ENCODE measurements at places on chromosomes 16 and 17.

GRCh38 chr16:73753931-73754330 is 542.7 kb upstream of the PSMD7 start:
- DNase-seq: no peak

GRCh38 chr17:173166-173911 is 8.1 kb downstream of the DOC2B start:
- DNase-seq: no peak

DNA sequence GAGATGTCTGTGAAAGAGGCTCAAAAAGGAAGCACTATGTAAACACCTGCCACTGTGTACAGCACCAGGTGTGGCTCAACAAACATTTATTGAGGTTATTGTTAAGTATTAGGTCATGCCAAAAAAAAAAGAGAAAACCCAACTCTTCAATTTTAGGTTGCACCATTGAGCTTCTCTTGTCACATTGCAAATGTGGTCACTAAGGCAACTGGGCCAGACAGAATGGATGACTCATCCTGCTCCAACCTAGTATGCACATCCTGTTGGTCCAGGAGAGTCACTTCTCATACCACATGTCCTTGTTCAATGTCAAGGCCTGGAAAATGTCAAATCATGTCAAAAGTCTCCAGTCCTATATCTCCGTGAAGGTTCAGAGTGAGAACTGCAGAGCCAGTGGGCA is 25.0 kb downstream of the HOXB1 start:
- no peak for DNase-seq

DNA sequence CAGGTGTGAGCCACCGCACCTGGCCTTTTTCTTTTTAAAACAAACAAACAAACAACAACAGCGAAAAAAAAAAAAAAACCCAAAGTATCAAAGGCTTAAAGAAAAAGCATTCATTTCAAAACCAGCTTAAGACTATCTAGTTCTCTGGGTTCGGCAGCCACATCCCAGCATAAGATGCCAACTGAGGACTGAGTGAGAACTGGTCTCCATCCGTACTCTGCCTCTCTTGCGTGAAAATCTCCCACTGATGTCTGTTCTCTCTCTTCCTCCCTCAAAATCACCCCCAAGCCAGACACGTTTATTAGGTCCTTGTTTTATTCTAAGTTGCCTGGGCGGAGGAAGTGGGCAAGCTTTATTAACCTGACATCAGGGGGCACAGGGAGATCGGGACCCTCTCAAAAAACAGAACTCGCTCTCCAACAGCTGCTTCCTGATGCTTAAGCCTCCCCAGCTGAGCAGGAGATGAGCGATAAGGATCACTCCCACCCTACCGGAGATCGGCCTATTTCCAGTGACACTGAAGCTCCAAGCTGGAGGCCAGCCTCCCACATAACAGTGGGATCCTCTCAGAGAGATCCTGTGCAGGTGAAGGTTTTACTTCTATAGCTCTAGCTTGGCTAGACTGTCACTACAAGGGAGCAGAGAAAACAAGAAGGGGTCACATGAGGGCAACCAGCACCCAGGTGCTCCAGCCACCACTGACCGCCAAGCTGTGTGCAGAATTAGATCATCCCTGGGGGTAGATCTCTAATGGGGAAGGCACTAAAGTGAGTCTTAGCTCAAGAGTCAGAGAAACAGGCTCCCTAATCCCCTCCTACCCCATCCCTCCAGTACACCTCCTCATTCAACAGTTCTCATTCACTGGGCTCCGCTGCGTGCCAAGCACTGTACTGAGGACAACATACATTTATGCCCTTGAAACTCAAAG is 13.6 kb downstream of the CDC42EP4 start:
- no peak for DNase-seq

GRCh38 chr17:44213403-44214229 is 5.9 kb downstream of the UBTF start:
- no peak for DNase-seq
